Stimulated activated CD4-positive, alpha-beta T cell treated with anti-CD3 and anti-CD28 coated beads, Interleukin-15, amount 100 ng/mL, for 1 hour (primary cell): ENCODE measurements at places on chromosomes 3 and 15.

DNA sequence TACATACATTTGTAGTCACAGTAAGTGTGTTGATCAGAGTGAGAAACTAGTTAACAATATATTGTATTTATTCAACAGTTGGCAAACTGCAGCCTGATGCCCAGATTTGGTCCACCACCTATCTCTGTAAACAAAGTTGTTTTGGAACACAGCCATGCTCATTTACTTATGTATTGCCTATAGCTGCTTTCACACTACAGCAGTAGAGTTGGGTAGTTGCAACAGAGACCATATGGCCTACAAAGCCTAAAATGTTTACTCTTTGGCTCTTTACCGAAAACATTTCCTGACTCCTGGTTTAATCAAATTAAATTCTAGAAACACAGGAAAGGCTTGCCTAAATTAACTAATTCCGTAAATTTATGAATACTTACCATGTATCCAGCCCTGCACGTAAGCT is 39.4 kb downstream of the CMC1 start:
- no peak for DNase-seq

DNA sequence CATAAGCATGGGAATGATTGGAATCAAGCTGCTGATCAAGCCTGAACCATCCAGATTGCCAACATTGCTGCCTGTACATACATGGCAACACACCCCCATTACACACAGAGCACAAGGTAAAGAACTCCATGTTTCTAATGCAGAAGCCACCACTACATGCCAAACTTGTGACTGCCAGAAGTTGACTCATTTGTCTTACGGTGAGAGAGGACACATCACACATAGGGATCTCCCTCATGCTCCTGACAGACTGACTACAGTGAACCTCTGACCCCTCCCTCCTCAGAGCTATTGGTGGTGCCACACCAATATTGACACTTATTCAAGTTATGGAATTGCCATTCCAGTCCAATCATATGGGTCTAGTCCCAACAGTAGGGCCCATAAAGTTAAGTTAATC is 42.3 kb downstream of the EFHB start:
- no peak for DNase-seq

DNA sequence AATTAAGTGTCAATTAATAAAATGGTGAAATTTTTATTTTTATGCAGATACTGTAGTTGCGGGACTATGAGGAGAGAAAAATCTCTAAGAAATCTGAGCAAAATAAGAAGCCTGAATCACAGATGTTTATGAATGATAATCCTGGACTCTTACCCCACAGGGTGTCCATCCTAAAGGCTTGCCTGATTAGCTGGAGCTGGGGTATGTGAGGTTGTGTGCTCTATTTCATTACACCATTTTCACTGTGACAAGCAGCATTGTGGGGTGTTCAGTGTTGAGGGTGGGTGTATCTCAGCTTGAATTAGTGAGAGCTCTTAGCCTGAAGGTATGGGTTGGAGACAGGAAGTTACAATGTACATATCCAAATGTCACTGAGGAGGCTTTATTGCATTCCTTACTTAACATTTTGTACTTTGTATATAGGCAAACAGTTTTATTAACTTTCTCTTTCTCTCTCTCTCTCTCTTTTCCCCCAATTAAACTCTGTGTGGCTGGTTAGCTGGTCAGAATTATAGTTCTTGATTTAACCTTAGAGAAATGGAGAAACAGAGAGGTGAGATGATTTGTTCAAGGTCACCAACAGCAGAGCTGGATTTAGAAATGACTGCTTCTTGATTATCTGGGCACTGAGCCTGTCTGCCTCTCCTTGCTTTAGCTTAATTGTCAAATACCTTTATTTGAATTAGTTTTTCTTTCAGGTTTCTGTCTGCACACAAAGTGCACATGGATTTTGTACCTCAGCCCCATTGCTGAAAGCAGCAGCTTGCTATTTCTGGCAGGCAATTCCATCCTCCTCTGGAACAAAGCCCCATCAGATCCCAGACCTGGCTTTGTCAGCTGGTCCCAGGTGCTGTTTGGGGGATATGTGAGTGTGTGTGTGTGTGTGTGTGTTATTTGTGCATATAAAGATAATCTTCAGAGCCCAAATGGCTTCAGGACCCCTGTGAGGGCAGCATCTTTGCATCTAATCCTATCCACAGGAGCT is 35.8 kb downstream of the GJD2 start:
- DNase-seq, result no peak

GRCh38 chr3:58350627-58351013 is 17.9 kb downstream of the PXK start:
- no peak for DNase-seq

DNA sequence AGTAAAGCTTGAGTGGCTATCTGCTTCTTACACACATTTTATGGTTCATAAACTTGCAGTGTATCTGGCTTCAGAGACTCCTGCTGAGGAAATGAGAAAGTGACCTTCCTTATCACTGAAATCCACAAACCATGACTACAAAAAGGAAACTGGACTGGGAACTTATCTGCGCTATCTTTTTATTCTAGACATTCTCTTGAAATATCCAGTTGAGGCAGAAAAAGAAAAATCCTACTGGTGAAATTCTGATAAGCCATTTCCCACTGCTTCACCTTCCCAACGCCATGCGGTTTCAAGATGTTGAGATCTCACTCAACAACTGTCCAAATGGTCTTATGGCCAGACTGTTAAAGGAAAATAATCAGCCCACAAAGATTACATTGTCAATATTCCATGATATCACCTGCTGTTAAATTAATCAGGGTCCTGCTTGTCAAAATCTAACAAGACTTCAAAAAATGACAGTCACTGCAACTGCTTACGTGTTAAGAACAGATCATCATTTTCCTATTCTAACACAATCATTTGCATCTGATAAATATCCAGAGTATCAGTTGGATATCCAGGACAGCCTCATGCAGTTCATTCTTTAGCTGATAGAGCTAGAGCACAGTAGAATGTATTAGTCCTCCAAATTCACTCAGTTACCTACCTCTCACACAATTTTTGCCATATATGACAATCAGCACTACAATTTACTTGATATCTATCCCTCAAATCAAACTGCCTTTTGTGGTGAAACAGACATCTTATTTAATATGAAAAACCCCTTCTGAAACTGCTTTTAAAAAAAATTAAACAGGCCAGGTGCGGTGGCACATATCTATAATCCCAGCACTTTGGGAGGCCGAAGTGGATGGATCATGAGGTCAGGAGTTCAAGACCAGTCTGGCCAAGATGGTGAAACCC is 538.1 kb downstream of the MAGI1 start:
- DNase-seq, result no peak

DNA sequence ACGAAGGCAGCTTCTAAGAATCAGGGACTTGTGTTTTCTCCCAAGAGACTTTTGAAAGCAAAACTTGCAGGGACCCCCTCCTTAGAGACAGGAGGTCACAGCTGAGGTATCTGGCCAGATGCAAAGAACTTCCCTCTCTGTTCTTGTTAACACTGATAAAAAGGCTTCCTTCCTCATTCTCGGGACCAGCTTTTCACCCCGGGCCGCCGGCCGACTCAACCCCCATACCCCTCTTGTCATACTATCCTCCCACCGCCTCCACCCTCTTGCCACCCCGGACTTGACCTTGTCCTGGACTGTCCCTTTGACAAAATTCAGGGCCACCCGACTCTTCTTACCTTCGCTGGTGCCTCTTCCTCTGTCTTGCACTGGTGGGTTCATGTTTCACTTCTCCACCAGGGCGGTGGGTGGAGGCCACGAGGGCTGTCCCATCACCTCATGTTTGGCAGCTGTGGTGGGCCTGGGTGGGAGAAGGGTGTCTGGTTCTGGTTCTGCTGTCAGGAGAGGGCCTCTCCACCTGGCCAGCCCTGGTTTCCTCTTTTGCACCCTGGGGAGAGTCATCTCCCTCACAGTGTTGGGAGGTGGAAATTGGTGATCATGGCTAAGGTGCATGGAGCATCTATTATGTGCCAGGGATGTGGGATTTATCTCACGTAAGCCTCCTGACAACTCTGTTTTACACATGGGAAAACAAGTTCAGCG is 32.5 kb downstream of the BHLHE40 start:
- DNase-seq, result no peak

GRCh38 chr15:40146037-40146436 is 14.8 kb upstream of the BUB1B start:
- no peak for DNase-seq

DNA sequence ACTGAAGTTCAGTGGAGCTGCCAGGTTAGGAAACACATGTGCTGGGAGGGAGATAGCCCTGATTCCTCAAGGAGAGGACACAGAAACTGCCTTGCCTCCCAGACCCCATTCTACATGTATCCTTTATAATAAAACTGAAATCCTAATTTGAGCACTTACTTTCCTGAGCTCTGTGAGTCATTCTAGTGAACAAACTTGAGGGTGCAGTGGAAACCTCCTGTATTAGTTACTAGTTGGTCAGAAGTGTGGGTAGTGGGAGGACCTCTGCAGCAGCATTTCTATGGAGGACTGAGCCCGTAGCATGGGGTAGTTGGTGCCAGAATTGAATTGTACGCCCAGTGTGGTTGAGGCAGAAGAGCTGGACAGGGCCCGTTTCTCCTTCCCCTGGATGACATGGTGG is 23.9 kb downstream of the ATP1B3 start:
- no peak for DNase-seq

GRCh38 chr3:26596335-26596734 is 26.2 kb upstream of the LRRC3B start:
- no peak for DNase-seq

- DNase-seq, result no peak
These were observed 48.7 kb downstream of the IL17RD start for GRCh38 chr3:57116501-57116900.

- no peak for DNase-seq
These were observed 387.4 kb upstream of the C2CD4B start for GRCh38 chr15:62552444-62552843.

- no peak for DNase-seq
These were observed 33.9 kb downstream of the GRK7 start for GRCh38 chr3:141796889-141797781.

GRCh38 chr3:14446988-14447570 is 44.7 kb downstream of the SLC6A6 start:
- DNase-seq, result no peak

DNA sequence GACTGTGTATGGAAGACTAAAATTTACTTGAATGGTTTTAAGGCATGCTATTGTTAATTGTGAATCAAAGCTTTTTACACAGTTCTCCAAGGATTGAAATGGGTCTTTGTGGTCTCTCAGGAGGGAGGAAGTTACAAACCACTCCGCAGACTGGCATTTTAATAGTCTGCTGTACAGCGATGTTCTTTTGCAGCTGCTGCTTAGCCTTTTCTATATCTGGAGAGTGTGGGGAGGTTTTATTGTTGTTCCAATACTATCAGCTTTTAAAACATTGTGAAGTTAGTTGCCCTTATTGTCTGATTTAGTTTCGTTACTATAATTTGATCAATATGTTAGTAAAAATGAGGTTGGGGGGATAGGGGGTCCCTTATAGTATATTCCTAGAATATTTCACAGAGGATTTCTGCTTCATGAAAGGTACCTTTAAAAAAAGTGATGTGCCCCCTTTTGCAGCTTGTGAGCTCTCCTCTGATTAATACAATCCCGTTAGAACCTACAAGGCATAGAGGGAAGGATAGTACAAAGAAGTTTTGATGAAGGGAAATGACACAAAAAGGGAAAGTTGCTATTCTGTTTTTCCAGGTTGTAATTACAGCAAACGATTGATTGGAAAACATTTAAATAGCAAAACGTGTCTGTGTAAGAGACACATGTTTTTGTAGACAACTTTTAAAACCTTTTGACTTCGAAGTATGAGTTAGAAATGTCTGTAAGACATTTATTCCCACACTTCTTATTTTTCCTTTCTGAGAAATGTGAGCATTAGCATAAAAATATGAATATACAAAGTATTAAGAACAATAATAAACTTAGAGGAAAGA is 158.3 kb upstream of the CGNL1 start:
- DNase-seq, result no peak

GRCh38 chr3:194064380-194065332 is 71.3 kb upstream of the HES1 start:
- DNase-seq, result no peak

GRCh38 chr15:56243163-56244037 is at the start of gene RFX7:
Gene RFX7 (minus strand): TSS chr15:56243879. CDS start chr15:56243285, 594 bp downstream.
- DNase-seq, result peak; percentile 63

DNA sequence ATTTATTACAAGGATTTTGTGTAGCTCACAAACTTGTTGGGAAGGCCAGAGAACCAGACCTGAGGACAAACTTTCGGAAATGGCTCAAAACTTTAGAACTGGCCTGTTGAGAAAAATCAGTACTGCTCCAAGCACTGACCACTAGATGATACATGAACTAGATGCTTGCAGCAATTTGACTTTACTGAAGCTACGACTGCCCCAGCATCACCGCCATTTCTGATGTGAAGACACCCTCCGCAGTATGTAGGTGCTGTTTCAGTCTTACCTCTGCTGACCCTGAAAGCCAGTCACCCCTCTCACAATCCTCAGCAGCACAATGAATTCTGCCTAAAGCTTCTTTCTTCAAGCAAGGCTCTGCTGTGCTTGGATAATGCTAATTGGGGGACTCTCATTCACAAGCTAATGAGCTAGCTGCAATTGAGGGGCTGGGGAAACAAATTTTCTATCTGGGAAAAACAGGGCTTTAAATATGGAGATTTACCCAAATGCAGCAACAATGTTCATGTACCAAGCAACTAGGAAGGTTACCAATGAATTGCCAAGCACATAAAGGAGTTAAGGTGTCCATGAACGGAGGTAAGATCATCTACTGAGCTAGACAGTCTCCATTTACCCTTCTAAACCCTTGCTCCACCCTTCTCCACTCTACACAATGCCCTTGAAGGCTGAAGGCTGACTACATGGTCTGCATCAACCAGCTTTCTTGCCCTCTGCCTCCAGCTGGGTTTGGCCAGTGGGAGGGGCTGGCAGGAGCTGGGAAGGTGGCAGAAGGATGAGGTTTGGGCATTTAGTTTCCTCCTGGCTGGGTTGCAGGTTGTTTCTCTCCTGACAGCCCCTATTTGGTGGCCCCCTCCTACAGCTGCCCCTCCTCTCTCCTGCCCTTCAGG is 53.2 kb upstream of the FSTL1 start:
- DNase-seq, result no peak

DNA sequence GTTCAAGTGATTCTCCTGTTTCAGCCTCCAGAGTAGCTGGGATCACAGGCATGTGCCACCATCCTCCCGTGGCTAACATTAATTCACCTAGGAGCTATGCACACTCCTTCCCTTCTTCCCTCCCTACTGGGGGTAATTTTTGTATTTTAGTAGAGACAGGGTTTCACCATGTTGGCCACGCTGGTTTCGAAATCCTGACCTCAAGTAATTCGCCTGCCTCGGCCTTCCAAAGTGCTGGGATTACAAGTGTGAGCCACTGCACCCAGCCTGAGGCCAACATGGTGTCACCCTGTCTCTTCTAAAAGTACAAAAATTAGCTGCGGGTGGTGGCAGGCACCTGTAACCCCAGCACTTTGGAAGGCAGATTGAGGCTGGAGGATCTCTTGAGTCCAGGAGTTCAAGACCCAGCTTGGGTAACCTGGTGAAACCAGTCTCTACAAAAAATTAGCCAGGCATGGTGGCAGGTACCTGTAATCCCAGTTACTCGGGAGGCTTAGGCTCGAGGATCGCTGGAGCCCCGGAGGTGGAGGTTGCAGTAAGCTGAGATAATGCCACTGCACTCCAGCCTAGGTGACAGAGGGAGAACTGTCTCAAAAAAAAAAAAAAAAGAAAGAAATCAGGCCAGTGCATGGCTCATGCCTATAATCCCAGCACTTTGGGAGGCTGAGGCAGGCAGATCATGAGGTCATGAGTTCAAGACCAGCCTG is 6.1 kb downstream of the RNU5B-1 start:
- DNase-seq, result no peak

GRCh38 chr15:51735228-51736010 is 2.0 kb downstream of the LYSMD2 start:
- no peak for DNase-seq

GRCh38 chr15:57553526-57553925 is 38.2 kb upstream of the MYZAP start:
- no peak for DNase-seq

- DNase-seq, result no peak
These were observed 106.3 kb downstream of the PLD1 start for GRCh38 chr3:171704002-171704401.
